Hematopoietic multipotent progenitor cell treated with erythropoietin and hydrocortisone succinate and interleukin-3 and kit ligand, for 17 days (in vitro differentiated cells): ENCODE measurements at places on chromosomes 2 and 18.
A peak's percentile ranks its signal among the peaks of the same experiment; 100 is the strongest.

DNA sequence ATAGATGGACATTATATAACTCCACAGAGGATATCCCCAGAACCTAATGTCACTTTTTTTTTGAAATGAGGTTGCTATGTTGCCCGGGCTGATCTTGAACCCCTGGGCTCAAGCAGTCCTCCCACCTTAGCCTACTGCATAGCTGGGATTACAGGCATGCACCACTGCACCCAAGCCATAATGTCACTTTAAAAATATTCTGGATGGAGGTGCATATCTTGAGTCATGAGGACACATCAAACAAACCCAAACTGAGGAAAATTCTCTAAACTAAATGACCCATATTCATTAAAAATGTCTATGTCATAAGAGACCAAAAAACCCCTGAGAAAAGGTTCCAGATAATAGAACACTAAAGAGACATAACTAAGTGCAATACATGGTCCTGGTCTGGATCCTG is 36.3 kb downstream of the OSGEPL1 start:
- no peak for DNase-seq

DNA sequence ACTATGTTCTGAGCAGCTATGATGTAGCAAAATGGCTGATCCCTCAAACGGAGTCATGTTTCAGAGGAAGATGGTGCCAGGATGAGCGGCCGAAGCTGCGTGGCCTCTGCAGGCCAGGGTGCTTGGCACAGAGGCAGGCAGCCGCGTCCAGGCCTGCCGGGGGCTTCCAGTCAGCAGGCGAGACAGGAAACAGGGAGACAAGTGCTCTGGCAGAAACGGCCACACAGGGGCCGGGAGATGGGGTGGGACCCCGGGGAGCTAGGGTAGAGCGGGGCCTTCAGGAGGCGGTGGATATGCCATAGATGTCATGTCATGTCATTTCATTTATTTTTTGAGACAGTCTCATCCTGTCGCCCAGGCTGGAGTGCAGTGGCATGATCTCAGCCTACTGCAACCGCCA is 50.7 kb downstream of the EIPR1 start:
- DNase-seq: no peak

- no peak for DNase-seq
Observed at GRCh38 chr2:15835991-15836688, 104.2 kb upstream of the MYCN start.

DNA sequence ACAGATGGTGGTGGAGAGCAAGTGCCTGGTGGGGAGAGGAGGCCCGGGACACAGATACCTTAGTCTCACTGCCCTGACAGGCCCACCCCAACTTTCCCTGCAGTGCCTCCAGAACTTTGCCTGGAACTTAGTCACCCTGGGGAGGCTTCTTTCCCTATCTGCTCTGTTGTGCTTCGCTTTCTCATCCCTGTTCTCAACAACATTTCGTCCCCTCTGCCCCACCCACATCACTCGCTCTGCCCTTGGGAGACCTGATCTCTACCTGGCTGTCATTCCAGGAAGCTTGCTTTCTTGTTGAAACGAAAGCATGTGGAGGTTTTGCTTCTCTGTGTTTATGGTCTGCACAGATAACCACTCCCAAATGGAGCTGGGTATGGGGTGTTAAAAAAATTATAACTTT is 93.8 kb downstream of the PRKCE start:
- DNase-seq: no peak

DNA sequence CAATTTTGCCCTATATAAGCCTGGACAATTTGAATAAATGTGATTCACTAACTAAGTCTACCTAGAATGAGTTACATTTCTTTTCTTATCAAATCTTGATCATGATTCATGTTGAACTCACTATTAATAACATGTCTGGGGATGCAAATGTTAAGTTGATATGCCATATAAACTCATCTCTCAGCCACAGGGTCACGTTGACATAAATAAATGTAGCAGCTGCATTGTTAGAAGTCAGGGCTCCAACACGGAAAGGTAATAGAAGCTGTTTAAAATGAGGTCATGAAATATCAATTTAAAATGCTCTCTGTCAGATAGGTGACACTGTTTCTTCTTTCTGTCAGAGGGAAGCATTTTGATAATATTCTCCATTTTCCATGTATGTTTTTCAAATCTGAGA is 521.9 kb downstream of the CCDC85A start:
- no peak for DNase-seq

DNA sequence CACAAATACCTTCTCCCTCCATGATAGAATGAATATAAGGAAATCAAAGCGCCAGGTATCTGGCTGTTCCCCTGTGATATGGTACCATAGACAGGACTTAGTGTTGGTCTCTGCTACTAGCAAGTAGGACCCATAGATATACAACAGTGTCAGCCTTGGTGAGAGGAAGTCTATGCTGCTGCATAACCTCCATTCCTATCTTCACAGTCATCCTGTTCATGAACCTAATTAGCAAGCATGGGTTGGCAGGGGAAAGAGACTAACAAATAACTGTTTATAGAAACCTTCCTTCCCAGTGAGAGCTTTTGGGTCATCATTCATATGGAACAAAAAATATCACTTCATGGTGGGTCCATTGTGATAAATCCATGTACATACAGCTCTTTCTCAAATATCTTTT is 188.9 kb upstream of the FAM98A start:
- no peak for DNase-seq

DNA sequence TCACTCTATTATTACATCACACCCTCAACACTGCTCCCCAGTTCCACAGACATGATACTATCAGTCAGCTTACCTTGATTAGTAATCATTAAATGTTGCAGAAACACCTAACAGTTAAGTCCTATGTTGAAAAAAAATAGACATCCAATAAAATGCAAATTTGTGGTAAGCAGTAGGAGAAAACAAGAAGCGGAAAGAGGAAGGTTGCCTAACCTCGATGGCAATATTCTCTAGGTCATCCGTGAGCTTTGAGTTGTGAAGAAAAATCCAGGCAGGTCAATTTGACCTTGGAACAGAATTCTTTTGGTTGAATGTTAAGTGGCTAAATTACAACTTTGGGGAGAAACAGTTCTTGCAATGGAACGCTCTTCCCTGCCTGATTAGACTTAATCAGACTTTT is 264.4 kb downstream of the AFF3 start:
- no peak for DNase-seq

GRCh38 chr2:136205615-136206014 is 87.7 kb upstream of the CXCR4 start:
- DNase-seq: no peak

DNA sequence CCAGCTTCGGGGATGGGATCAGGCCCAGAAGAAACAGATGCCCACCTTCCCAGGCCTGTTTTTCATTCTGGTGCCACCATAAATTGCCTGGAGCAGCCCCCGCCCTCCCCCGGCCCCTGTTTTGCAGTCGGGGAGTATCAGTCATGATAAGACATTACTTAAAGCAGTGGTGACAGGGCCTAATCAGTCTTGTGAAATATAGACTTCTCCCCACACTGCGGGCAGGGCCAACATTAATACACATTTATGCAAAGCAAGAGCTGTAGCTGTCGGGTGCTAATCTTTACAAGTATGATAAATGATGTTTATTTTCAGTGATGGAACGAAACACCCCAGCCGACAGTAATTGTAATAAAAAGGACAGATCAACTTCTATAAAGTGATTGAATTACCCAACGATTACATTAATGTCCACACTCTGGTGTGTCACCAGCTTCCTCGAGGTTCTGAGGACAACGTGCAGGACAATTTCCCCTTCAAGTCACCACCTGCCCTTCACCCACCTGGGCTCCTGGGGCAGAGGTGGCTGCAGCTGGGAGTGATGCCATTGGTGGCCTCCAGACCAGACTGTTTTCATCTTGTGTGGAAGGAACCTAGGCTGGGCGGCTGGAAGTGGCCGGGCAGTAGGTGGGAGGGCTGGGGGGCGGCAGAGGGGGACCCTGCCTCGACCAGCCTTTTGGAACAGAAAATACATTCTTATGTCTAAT is 226.0 kb downstream of the TFCP2L1 start:
- no peak for DNase-seq

GRCh38 chr2:26355038-26355995 is 8.7 kb upstream of the ADGRF3 start:
- peak; percentile 93 for DNase-seq

GRCh38 chr18:46141199-46141598 is 37.0 kb downstream of the HAUS1 start:
- no peak for DNase-seq
